ENCODE measurements at places on chromosomes 12 and 14.

GRCh38 chr12:37546901-37547475 is 769.6 kb upstream of the ALG10B start:
- DNase-seq: no peak

- no peak for DNase-seq
Measured at GRCh38 chr12:115922952-115923564, 354.4 kb downstream of the MED13L start.

GRCh38 chr12:109770861-109771670 is 57.4 kb downstream of the FAM222A start:
- no peak for DNase-seq

GRCh38 chr12:118706437-118706836 is 274.9 kb upstream of the SRRM4 start:
- DNase-seq: no peak

DNA sequence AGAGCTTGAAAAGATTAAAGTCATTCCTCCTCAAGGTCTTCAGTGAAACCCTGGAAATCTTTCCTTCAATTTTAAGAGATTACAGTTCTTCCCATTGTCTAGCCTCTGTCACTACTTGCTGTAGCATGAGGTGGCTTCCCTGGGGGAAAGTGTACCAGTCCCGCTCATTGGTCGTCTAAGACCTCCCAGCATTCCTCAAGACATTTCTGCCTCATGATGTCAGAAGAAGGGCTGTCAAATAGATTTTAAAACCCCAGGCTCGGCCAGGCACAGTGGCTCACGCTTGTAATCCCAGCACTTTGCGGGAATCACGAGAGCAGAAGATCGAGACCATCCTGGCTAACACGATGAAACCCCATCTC is 46.7 kb downstream of the SMUG1 start:
- no peak for DNase-seq

- no peak for DNase-seq
Measured at GRCh38 chr14:101088714-101089113, 185.2 kb upstream of the RTL1 start.

DNA sequence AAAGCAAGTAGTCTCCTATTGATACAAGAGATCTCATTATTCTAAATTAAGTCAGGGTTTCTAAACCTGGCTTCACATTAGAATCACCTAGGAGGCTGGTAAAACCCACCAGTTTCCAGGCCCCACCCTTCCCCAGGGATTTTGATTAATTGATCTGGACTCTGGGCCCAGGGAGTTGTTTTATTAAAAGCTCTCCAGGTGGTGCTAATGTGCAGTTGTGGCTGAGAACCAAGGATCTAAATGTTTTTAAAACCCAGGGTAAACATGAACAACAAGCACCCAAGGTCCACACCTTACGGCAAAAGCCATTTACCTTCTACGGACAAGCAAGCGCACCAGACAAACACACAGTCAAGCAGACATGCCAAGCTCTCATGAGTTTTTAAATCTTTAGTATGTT is 73.9 kb downstream of the SLC2A13 start:
- DNase-seq: no peak

DNA sequence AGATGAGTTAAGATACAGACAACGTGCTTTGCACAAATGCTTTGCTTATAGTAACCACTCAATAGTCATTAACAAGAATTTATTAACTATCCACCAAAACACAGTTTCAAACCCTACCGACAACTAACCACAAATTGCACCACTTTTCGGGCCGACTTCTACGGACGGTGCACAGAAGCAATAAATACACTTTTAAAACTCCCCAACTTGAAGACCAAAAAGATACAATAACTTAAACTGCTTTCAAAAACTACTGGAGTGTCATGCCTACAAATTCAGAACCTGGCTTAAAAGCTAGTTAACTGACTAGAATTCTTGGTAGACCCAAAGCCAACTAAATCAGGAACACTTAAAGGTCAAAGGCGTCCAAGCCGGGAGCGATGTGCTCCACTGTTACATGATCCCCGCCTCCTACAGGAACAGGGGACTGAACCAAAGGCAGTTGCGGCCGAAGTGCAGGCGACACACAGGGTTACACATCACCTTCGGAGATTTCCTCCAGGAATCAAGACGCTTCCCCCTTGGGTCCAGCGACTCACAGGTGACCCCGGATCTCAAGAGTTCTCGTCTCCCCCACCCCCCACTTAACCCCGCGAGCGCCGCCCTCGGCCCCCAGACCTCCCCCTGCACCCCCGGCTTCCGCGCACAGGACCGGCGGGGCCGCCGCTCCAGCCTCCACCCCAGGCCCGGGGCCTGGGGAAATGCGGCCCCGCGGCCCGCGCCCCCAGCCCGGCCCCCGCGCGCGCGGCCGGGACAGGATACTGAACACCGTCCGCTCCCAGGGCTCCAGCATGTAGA is 507 bp downstream of the SPTSSA start:
- DNase-seq: peak; percentile 33

- no peak for DNase-seq
Measured at GRCh38 chr14:43336351-43336750, 1170.7 kb downstream of the FSCB start.

DNA sequence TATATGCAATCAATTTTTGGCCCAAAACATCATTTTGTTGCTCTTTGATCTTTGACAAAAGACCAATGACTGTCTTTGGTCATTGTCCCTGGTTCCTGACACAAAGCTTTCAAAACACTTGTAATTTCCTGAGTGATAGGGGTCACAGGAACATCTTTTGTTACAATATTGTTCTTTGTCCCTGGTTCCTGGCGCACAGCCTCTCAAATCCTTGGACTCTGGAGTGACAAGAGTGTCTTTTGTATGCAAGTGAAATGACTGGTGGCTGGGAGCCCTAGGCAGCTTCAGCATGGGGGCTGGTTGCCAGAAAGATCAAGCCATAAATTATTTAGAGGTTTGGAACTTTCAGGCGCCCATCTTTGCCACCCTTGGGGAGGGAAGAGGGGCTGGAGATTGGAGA is 53.9 kb downstream of the DNAH10 start:
- DNase-seq: no peak

DNA sequence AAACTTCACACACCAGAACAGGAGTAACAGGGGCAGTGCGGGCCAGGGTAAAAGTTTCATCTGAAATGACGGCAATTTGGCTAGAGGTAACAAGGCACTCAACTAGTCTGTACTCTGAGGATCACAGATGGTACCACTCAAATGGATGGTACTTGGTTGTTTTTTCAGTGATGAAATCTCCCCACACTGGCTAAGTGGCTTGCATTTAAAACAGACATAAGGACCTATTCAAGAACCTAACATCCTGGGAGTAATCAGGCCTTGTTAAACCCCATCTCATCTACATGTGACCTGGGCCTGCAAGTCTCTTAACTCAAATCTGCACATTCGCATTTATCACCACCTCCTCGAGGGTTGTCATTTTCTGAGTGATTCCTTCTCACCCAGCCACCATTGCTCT is 90.8 kb downstream of the PRKAB1 start:
- no peak for DNase-seq

GRCh38 chr12:45675534-45675933 is 54.0 kb upstream of the ARID2 start:
- no peak for DNase-seq

GRCh38 chr12:21656905-21657325 is 727 bp downstream of the LDHB start:
- DNase-seq: peak; percentile 45

DNA sequence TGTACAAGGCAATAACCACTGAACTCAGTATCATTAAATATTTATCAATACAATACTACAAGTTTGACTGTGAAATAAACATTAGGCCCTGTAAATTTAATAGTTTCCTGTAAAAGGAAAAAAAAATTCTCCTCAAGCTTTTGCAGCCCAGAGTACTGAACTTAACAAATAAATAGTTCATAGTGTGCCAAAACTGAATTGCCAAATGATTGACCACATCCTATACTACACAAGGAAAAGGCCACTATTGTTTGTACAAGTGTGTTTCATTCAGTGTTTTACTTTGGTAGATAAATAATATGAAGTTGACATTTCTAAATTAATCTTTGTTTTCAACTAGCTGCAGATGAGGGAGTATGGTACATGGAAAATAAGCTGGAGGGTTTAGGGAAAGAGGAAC is 379.6 kb downstream of the FLRT2 start:
- no peak for DNase-seq

- no peak for DNase-seq
Measured at GRCh38 chr14:54866588-54866987, 36.0 kb downstream of the GCH1 start.

DNA sequence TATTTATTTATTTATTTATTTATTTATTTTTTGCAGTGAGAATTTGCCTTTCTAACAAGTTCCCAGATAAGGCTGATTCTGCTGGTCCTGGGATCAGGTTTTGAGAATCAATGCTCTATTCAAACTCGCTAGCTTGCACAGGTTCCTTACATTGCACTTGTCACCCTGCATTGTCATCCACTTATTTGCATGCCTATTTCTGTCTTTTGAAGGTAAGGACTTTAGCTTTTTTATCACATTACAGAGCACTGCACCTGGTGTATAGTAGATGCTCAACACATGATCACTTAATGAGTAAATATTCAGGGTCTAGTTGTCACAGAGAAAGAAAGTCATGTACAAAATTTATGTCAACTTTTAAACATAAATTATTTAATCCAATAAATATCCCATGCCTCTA is 219.7 kb upstream of the BTG1 start:
- DNase-seq: no peak

GRCh38 chr12:65986047-65986446 is 144.5 kb downstream of the LLPH start:
- DNase-seq: no peak

DNA sequence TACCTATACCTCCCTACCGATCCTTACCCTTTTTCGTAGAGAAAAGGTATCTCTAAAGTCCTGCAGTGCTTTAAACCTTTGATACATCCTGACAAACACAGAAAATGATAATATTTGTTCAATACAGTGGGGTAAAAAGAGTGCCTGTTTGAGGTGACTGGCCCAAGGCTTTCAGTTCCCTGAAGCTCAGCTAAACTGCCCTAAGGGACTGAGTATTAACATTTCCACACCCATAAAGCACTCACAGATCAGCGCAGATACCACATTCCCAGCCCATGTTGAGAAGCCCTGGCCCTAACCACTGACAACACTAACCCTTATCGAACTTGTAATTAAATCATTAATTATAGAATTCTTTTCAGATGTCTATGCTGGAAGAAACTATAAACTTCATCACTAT is 108.7 kb downstream of the DIP2B start:
- DNase-seq: no peak

- no peak for DNase-seq
Measured at GRCh38 chr12:1504895-1505311, 89.5 kb downstream of the FBXL14 start.

GRCh38 chr12:46926526-46926925 is 100.7 kb upstream of the SLC38A4 start:
- no peak for DNase-seq

- DNase-seq: no peak
Measured at GRCh38 chr14:32825058-32825457, 113.6 kb upstream of the NPAS3 start.

GRCh38 chr14:55294603-55295002 is 23.4 kb downstream of the FBXO34 start:
- no peak for DNase-seq

- no peak for DNase-seq
Measured at GRCh38 chr12:123949770-123950165, 22.9 kb downstream of the CCDC92 start.

DNA sequence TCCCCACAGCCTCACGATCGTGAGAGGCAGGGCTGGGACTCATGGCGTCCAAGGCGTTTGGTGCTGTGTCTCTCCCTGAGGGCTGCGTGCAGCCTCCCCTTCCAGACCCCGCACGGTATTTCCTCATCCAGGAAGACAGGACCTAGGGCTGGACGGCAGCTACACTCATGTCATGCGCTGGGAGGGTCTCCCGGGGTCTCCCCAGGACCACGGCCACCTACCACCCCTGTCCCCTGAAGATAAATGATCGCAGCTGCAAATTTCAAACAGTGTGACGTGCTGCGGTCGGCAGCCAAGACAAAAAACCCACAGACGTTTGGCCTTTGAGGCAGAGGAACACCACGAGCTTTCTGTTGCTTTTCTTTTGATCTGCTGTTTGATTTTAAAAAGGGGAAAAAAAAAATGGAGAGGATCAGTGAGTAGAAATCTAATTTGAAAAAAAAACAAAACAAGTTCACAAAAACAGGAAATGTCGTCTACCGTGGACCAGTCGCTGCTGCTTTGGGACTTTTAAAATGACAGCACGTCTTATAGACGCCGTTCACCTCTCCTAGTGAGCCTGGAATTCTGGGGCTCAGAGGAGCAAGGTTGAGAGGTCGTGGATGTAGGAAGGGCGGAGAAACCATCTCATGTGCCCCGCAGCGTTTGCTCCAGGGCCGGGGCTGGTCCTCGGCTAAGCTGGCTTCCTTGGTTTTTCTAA is 237.6 kb downstream of the SLC41A2 start:
- DNase-seq: peak; percentile 47

DNA sequence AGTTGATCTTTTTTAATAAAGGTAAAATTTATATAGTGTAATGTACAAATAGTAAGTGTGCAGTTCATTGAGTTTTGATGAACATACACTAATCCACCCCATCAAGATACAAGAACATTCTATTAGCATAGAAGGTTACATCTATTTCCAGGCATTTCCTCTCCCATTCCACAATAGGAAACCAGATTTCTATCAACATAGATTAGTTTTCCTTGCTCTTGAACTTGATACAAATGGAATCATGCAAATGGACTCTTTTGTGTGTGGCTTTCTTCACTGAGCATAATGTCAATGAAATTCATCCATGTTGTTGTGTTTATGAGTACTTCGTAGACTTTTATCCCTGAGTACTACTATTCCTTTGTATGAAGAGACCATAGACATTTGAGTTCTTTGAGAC is 10.8 kb downstream of the STYX start:
- no peak for DNase-seq

- DNase-seq: peak; percentile 55
Measured at GRCh38 chr12:34218193-34219045, 196.1 kb downstream of the ALG10 start.

GRCh38 chr12:64572241-64572640 is 38.1 kb upstream of the RASSF3 start:
- DNase-seq: no peak

DNA sequence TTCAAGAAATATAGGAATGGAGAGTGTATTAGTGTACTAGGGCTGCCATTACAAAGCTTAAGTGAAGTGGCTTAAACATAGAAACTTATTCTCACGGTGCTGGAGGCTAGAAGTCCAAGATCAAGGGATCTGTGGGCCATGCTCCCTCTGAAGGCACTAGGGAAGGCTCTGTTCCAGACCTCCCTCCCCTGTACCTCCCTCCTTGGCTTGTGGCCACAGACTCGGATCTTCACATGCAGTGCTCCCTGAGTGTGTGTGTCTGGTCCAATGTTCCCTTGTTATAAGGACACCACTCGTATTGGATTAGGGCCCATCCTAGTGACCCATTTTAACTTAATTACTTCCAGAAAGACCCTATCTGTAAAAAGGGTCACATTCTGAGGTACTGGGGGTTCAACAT is 225.6 kb downstream of the VRK1 start:
- DNase-seq: no peak

GRCh38 chr12:119634743-119635142 is 33.2 kb upstream of the PRKAB1 start:
- DNase-seq: no peak

- DNase-seq: no peak
Measured at GRCh38 chr12:21296348-21296747, 38.4 kb downstream of the SLCO1A2 start.
